ENCODE measurements at places on chromosomes 4 and X.

DNA sequence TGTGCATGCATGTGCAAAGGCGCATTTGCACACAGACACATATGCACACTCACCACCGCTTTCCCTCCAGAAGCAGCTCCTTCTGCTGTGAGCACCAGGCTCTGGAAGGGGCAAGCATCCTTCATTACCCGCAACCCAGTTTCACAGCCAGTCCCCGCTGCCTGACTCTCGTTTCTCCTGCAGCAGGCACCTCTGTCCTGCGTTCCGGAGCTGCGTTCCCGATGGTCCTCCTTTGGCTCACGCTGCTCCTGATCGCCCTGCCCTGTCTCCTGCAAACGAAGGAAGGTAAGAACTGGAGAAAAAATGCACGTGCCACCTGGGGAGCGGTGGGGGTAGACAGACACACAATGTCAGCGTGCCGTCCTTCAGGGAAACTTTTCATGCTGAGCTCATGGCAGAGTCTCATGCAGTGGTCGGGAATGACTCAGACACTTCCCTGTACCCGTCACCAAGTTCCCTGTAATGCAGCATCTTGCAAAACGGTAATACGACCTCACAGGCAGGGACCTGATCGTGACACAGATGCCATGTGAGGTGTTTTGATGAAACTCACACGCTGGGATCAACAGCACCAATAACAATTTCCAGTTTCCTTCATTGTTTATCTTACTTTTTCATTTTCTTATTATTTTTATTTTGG is 5.1 kb downstream of the IL3RA start:
- no peak for DNase-seq

- DNase-seq, result no peak
These were observed 6.9 kb downstream of the CCNB3 start for GRCh38 chrX:50211510-50211909.

DNA sequence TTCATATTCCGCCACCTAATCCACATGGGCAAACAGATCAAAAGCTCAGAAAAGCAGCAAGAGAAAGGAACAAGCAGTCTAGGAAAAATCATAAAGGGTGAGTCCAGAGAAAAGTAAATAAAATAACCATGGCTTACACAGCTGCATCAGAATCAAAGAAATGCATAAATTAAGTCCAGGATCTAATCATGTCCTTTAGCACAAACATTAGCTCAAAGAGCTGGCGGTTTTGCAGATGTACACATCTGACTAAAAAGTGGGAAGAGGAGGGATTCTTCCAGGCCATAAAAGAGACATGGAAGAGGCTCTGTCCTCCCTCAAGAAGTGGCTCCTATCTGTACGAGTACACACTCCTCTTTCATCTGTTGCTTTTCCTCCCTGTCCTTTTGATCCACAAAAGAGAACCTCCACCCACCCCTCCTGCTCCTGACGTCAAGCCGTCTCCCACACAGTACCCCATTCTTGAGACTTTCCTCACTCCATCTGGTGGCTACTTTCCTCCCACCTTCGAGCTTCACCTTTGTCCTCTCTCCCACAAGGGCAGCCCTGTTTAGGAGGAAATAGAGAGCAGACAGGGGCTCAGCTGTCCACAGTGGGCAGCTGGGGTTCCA is 92.5 kb downstream of the RASL11B start:
- no peak for DNase-seq

GRCh38 chrX:37697169-37697760 is 11.7 kb downstream of the XK start:
- no peak for DNase-seq

DNA sequence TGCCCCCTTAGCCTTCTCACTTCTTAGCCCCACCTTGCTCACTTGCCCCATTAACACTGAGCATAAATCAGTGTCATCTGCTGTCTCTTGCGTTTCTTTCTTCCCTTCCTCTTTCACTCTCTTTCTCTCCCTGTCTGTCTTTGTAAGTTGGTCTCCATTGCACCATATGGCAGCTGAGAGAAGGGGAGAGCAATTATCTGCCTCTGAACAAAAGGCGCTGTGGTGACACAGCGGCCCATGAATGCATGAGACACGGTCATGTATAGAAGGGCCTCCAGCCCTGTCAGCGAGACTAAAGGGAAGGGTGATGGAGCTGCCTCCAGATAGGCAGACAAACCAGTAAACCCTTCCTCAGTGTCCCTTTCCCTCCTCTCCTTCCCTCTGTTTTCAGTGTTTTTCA is 88.8 kb upstream of the PCDH18 start:
- no peak for DNase-seq

- no peak for DNase-seq
These were observed at the start of gene RHOH for GRCh38 chr4:40196724-40197281. Gene RHOH, plus strand, starts transcription at chr4:40197031. Its CDS starts 46,356 bp downstream, at chr4:40243387.

- DNase-seq, result no peak
These were observed 152.5 kb downstream of the PLS3 start for GRCh38 chrX:115713460-115713859.

DNA sequence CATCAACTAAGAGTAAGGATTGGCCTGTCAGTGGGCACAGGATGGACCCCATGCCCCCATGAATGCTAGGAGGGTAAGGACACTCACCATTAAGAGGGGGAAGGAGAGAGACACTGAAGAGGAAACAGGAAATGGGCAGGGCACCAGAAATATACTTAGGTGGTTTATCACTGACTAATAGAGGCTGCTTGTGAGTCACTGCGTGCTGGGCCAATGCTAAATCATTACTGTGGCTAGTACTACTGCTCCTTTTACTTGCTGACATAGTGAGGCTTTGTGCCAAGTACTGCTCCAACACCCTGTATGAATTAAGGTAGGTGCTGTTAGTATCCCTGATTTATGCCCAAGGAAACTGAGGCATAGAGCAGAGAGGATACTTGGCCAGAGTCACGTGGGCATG is 130.4 kb upstream of the FRMPD4 start:
- DNase-seq, result no peak

DNA sequence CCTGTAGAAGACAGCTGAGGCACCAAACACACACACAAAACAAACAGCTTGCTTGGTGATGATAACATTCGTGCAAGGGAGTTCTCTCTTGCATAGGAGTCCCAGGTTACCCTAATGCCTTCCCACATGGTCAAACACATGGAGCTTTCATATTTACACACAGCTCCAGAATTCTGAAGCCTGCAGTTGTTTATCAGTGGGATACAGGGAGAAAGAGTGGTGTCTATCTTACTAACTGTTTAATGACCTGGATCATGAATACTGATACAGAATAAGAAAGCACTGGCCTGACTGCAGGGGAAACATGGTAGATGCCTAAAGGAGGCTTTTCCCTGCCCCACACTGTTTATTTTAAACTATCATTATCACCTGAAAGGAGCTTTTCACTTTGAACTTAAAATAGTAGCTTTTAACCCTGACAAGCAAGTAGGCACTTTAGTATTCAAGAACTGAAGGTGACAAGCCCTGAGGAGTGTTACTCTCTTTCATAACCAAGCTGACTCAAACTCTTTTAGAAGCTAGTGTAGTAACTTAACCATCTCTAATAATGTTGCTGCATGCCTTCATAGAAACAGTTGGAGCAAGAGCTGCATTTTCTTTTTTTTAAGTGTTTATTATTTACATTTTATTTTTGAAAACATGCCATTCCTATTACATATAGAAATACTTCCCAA is 15.6 kb downstream of the TET2 start:
- no peak for DNase-seq

DNA sequence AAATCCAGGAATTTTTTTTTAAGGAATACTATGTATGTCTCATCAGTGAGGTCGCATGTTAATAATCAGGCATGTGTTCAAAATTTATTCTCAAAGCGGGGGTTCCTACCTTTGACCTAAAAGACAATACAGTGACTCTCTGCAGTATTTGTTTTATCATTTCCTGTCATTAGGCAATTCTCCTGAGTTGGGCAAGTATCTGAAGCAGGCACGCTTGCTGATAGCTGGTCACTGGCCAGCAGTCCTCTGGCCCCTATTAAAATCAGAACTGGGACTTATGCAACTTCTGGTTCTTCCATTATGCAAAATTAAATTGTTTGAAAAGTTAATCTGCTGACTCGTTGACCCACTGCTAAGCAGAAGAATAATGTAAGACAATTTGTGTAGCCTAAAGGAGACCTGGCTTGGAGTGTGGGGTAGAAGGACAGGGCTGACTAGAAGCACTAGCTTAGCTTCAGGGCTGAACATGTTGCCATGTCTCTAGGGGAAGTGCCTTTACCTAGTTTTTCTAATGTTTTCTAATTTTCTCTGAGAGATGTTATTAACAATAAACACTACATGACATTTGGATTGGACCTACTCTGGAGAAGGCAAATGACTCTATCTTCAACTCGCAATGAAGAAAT is 36.0 kb upstream of the GABRA2 start:
- no peak for DNase-seq

GRCh38 chrX:150014525-150014924 is 76.2 kb upstream of the EOLA2 start:
- DNase-seq, result no peak

DNA sequence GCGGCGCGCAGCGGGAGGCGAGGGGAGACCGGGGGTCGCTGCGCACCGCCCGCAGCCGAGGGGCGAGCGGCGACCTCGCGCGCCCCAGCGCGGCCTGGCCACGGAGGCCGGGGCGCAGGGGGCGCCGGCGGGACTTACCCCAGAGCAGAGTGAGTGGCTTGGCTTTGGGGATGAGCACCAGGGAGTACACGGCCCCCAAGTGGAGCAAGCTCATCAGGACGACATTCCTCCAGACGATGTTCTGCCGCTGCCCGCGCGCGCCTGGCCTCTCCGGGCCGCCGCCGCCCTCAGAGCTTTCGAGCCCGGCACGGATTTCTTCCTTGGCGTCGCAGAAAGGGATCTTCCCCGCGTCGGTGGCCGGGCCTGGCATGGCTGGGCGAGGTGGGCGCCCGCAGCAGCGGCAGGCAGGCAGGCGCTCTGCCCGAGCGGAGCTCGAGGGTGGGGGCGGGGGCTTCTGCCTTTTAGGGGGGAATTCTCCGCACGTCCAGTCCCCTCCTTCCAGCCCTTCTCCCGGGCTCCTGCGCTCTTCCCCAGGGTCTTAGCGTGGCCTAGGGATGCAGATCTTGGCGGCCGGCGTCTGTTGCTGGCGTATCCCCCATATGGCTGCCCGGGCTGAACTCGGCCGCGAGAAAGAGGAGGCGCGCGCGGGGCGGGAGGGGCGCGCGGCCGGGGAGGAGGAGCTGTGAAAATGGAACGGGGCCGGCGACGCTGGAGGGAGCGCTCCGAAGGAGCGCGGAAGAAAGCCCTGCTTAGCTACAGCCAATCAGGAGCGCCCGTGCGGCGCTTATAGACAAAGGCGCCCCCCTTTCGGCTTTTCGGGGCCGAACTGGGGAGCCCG is at the start of gene SCD5:
Gene SCD5 (minus strand): TSS at position 629 of the 838 bp plus-strand sequence. CDS start 259 bp downstream, at position 370.
- DNase-seq, result peak; percentile 52

DNA sequence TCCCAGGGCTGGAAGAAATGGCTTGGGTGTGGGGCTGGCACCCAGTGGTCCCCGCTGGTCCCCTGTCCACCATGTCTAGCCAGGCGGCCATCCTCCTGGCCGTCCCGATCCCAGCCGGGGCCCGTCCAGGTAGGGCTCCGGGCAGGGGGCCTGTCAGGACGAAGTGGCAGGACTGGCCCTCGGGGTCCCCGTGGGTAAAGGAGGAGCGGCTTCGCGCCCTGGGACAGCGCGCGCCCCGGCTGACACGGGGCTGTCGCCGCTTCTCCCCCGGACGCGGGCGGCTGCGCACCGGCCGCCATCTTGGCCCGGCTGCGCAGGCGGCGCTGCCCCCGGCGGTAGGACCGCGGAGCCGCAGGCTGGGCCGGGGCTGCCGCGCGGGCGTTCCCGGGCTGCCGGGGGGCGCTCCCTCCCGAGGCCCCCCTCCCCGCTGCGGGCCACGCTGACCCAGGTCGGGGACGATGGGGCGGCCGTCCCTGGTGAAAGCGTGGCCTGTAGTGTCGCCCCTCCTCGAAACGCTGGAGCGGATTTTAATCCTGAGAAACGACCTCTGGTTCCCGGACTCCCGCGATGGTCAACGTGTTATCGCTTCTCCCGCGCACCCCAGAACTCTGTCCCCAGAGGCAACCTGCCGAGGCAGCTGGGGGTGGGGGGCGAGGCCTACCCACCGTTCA is 60.4 kb upstream of the BCOR start:
- DNase-seq, result no peak

GRCh38 chr4:53702334-53703266 is 111.3 kb upstream of the LNX1 start:
- no peak for DNase-seq

DNA sequence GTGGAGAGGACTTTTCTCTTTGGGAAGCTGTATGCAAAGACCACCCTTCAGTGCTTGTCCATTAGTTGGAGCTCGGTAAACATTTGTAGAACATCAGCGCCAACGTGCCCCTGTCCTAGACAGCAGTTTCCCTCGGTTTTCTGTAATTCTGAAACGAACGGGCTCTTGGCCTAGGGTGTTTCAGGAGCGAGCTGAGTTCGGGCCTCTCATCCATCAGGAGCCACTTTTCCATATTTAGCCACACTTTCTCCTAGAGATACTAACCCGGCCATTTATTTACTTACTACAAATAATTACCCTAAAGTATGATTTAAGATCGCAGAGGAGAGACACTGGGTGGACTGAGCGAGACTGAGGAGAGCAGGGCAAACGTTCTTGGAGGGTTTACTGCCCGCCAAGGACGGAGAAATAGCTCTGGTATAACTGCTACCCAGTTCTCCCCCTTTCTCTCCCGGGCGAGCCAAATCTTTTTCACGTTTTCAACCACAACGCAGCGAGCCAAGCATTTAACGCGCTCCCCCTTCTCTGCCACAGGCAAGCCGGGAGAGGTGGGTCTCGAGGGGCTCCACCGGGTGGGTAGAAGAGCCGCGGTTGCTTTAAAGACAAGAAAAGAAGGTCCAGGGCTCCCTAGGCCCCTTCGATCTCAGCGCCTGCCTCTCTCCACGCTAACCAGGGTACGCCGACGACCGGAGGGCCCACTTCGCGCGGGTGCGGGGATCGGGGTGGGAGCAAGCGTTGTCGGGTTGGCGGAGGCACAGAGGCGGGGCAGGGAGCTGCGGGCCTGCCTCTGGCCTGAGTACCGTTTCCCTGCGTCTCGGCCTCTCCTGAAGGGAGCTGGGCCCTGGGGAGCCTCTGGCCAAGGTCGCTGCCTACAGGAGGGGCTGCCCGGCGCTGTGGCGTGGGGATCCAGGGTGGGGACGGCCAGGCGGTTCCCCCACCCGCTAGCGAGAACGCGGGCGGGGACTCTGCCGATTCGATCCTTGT is 10.8 kb upstream of the PITX2 start:
- no peak for DNase-seq

DNA sequence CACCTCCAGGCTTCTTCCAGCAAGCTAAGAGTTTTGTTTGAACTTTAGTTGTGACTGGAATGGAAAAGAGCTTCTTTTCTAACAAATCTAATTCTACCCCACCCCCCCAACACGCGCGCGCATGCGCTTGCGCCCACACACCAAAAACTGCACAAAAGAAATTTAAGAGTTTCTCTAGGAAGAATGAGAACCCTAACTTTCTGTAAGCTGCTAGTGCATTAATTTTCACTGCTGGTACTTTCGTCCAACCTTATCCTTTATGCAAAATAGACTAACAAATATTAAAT is 9.0 kb upstream of the INTU start:
- DNase-seq, result no peak

All from activated CD4-positive, alpha-beta T cell treated with anti-CD3 and anti-CD28 coated beads for 24 hours (primary cell).